ENCODE measurements at places on chromosomes 16 and 17.

DNA sequence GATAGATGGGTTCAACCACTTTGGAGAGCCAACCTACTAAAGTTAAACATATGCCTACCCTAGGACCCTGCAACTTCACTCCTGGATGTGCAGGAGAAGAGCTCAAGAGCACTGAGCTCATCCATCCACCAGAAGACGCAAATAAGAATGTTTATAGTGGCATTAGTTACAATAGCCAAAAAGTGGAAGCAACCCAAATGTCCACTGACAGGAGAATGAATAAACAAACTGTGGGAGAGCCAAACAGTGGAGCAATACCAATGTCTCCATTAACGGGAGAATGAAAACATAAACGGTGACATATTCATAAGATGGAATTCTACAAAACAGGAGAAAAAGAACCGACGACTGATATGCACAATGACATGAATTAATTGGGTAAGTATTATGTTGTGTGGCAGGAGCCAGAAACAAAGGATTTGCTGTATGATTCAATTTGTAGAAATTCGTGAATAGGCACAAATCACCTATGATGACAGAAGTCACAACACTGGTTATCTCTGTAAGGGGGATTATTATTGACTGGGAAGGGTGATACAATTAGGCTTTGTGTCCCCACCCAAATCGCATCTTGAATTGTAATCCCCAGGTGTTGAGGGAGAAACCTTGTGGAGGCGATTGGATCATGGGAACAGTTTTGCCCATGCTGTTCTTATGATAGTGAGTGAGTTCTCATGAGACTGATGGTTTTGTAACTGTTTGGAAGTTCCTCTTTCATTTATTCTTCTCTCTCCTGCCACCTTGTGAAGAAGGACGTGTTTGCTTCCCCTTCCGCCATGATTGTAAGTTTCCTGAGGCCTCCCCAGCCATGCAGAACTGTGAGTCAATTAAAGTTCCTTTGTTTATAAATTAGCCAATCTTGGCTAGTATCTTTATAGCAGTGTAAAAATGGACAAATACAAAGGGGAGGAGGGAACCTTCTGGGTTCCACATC lies 57.9 kb upstream of the PLCG2 start:
- DNase-seq = no peak

- DNase-seq = no peak
Observed at GRCh38 chr16:10597187-10597601, 16.8 kb upstream of the EMP2 start.

- no peak for DNase-seq
Observed at GRCh38 chr17:43928609-43929008, 13.7 kb downstream of the PPY start.

- DNase-seq = no peak
Observed at GRCh38 chr17:38898291-38898679, 27.1 kb upstream of the LASP1NB start.

DNA sequence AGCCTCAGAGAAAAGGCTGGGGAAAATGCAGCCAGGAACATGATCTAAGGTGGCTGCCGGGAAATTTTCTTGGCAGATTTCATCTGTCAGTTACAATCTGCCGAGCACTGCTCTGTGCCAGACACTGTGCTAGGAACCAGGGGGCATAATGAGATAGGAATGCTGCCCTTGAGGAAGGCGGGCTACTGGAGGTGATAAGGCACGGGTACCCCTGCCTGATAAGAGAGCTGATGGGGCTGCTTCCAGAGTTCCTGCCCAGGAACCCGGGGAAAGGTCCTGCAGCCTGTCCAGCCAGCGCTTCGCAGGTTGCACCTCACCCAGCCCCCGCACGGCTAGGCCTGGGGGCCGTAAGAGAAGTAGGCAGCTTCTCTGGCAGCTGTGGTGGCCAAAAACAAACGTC lies 3.1 kb downstream of the SCNN1G start:
- DNase-seq = no peak

GRCh38 chr17:31550389-31551056 lies 159.0 kb downstream of the RAB11FIP4 start:
- no peak for DNase-seq
